Naive thymus-derived CD4-positive, alpha-beta T cell (primary cell): ENCODE measurements at places on chromosomes 4 and X.
A peak's percentile ranks its signal among the peaks of the same experiment; 100 is the strongest.

GRCh38 chrX:38006291-38006690, at the start of gene SYTL5:
TSS of gene SYTL5 (plus strand) at chrX:38006553. CDS start at chrX:38033890, 27,337 bp downstream.
- no peak for DNase-seq

DNA sequence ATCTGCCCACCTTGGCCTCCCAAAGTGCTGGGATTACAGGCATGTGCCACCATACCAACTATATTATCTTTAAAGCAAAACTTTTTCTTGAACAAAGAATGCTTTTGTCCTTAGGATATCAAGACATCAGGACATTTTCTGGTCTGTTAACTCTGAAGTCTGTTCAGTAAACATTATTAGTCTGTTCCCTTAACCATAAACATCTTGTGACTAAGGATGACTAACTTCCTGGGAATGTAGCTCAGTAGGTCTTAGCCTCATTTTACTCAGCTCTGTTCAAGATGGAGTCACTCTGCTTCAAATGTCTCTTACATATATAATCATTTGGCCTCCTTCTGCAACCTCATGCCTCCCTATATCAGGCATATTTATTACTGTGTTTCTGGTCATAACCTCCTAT, 122.9 kb downstream of the UBE2NL start:
- DNase-seq: no peak

GRCh38 chr4:140790171-140790570, 34.0 kb upstream of the TBC1D9 start:
- no peak for DNase-seq

DNA sequence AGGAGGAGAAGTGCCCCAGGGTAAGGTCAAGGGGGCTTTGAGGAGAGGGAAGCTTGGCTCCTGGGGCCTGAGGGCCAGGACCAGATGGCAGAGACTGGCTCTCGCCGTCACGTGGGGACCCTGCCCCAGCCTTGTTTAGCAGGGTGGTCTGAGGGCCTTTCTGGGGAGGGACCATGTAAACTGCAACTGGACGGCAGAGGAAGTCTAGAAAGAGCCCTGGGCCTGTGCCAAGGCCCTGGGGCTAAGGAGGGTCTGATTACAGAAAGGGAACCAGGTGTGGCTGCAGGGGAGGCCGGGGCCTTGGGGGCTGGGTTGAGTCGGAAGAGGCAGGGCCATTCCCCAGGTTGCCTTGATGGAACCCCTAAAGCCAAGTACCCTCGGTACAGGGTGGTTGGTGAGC, 1.8 kb upstream of the HGFAC start:
- DNase-seq: no peak

GRCh38 chrX:39883666-39884065, 214.1 kb downstream of the BCOR start:
- no peak for DNase-seq

DNA sequence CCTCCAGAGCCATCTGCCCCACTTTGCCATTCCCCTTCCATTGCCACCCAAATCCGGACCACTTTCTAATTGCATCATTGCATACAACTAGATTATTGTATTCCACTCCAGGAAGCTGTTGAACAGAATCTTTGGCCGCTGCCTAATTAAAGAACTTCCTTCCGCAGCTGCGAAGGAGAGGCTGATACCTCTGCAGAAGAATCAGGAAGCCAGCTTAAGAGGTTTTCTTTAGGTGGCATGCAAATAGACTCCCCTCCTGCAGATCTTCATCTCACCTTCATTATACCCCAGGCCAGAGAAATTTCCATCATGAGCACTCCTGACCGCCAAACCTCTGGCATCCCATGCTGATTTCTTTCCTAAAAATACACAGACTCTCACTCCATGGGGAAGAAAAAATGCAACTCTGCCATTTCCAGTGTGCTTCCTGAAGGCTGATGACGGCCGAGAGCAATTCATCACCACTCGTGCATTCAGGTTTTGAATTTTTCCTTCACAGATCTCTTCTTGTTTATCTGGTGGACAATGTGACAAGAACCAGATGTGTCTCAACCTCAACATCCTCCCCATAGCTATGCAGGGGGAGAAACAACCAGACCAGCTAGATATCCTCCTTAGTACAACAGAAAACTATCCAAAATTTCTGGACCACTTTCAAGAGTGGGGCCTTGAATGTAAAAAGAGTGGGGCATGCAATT, 31.2 kb downstream of the LGI2 start:
- DNase-seq: no peak

DNA sequence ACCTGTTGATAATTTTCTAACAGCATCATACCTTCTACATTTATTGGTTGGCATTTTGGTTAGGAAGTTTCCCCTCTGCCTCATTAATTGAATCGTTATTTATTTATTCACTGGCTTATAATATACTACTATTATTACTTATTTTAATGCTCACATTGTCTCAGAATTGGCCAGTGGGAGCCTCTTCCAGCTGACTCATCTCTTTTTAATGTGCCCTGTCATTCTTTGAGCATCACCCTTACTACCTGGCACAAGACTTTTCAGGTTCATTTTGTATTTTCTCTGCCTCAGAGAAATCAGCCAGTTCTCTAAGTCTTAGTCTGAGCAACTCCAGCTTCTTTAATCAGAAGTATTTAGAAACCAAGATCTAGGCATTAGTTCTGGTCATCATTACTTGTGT, 60.3 kb upstream of the PRRG3 start:
- DNase-seq: no peak

GRCh38 chrX:33133320-33133719, 78.0 kb downstream of the DMD start:
- no peak for DNase-seq

DNA sequence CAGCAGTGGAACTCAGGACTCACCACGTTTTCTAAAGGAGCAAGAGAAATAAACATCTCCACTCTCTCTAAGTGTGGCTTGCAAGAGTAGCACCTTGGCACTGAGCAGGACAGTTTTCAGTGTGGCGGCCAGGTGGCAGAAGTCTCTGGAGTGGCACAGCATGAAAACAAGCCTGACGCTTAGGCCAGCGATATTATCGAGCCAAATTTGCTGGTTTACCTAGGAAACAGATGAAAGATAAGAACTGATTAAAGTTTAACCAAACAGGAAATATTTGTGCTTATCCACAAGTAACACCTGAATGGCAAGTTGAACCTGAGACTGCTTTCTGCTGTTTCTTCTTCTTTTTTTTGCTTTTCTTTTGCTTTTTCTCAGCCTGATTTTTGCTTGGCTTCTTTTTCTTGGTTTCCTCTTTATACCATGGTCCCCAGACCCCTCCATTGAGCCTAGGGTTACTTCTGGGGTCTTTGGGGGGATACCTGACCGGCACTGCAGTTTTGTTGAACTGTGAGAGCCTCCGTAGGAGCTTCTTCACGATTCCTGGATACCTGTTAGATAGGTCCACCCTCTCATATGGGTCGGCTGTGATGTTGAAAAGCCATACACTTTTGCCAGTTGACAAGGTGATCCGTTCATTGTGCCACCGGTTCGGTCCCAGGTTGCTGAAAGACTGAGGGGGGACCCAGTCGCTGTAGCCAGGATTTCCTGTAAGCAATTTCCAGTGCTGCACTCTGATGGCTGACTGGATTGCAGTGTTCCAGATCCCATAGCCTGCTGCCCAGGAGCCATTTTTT, 77.3 kb downstream of the ARSJ start:
- DNase-seq: peak; percentile 27

GRCh38 chr4:19844446-19844845, 407.3 kb upstream of the SLIT2 start:
- DNase-seq: no peak

GRCh38 chrX:53227224-53227765, 2.3 kb upstream of the KDM5C start:
- no peak for DNase-seq

DNA sequence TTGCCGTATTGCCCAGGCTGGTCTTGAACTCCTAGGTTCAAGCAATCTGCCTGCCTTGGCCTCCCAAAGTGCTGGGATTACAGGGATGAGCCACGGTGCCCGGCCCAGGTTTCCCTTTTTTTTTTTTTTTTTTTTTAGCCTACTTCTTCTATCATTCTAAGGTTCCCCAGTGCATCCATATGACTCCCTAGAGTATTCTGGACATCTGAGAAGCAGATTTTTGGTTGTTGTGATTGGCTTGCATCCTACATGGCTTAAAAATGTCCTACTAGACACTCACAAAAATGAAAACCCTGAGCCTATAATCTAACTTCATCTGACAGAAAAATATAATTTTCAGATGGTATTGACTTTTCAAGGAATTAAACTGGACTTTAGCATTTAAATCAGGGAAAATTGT, 41.7 kb downstream of the SMIM14 start:
- no peak for DNase-seq

- no peak for DNase-seq
These were observed at the start of gene CC2D2A for GRCh38 chr4:15469402-15470127. TSS of gene CC2D2A (plus strand) at chr4:15469882. CDS start at chr4:15475933, 6,051 bp downstream.

DNA sequence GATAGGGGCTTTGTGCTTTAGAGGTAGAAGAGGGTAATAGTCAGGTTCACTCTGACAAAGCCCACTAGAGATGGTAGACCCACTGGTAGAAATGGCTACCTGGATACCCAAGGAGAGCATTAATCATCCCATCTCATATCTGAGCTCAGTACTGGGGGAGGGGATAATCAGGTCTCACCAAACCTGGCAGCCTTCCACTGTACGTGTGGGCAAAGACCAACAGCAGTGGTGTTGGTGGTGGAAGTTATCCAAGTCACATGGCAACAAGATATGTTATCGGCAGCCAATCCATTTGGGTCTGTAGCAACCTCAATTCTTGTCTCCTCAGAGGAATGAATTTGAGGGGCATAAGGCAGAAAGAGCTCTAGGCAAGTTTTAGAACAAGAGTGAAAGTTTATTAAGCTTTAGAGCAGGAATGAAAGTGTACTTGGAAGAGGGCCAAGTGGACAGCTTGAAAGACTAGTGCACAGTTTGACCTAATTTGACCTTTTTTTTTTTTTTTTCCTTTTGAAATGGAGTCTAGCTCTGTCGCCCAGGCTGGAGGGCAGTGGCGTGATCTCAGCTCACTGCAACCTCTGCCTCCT, 67.0 kb upstream of the CXCL13 start:
- no peak for DNase-seq

GRCh38 chr4:145098675-145099037, 545 bp downstream of the ABCE1 start:
- DNase-seq: no peak
